ENCODE measurements at places on chromosomes 1 and 21.

- no peak for DNase-seq
These were observed 10.0 kb upstream of the OTUD3 start for GRCh38 chr1:19872190-19872589.

- DNase-seq: no peak
These were observed 6.1 kb downstream of the WNT2B start for GRCh38 chr1:112514901-112515300.

GRCh38 chr1:225828706-225829345 lies 18.9 kb downstream of the EPHX1 start:
- DNase-seq: peak; percentile 23

- DNase-seq: no peak
These were observed 38.3 kb upstream of the CD46 start for GRCh38 chr1:207713529-207713928.

GRCh38 chr1:202692959-202693555 lies 17.2 kb downstream of the SYT2 start:
- peak; percentile 80 for DNase-seq

DNA sequence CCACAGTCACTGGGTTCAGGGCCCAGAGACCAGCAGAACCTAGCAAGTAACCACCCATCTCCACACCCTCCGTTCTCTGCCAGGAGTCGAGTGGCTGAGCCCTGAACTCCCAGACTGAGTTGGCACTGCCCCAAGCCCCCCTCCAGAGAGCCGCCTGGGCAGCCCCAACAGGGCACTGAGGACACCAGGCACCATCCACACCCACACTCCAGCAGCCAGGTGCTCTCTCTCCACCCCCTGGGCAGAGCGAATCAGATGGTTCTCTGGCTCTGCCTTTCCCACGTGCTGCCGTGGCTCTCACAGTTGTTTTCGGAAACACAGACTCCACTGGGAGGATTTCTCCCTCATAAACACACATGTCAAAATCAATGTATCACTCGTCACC lies 13.6 kb downstream of the WDR4 start:
- no peak for DNase-seq

GRCh38 chr1:21292984-21293536 lies 2.8 kb upstream of the ECE1 start:
- DNase-seq: no peak

GRCh38 chr1:193185211-193185610 lies 1.2 kb downstream of the B3GALT2 start:
- no peak for DNase-seq

- DNase-seq: no peak
These were observed 43.9 kb downstream of the PIGK start for GRCh38 chr1:77175230-77175844.

- DNase-seq: no peak
These were observed 22.1 kb upstream of the PSMB2 start for GRCh38 chr1:35663434-35663833.

DNA sequence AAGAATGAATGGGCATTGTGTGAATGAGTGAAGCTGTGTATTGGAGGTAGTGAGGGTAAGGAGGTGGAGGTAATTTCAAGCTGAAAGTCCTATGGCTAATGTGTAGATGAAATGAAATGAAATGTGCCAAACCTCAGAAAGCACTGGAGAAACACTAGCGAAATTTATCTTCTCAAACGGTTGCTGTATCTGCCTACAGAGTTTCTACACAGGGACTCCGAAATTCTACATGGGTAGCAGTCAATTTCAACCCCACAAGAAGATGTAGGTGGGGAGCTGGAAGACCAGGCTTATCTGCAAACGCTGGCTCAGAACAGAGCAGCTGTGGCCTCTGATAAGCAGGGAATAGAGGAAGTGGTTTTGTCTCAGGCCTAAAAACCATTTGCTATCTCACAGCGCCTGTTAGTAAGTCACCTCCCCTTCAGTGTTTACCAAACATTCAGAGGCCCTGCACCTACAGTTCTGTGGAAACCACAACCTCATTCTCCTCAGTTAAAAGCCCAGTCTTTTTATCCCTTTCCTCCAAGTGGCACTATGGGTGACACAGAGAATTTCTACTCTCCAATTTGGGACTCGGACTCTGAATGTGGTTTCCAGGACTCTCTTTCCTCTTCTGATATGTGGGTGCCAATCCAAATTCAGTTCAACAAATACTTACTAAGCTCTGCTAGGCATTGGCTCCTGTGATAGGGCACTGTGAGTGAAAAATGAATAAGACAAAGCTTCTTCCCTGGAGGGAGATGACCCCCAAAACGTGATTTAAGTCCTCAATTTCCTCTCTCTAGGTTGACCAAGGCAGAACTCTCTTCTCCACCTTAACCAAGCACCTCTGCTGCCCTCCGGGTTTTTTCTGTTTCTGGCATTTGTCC lies 17.2 kb upstream of the SLAMF6 start:
- DNase-seq: no peak

DNA sequence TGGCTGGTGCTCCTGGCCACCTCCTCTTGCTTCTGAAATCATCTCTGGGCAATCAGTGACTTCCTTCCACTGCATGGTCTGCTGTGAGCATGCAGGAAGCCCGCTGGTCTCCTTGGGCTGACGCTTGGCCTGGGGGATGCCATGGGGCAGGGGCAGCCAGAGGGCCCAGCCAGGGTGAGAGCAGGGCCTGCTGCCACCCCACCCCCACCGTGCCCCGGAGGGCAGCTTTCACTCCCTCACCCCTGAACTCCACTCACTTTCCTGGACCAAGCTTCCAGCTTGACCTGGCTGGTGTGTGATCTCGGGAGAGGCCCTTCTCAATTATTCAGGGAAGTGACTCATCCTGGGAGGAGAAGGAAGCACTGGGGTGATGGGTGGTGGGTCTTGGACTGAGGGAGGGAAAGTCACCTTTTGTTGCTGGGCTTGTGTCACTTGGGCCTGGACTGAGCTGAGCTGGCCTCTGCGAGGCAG lies 270.2 kb upstream of the CSF3R start:
- peak; percentile 22 for DNase-seq

DNA sequence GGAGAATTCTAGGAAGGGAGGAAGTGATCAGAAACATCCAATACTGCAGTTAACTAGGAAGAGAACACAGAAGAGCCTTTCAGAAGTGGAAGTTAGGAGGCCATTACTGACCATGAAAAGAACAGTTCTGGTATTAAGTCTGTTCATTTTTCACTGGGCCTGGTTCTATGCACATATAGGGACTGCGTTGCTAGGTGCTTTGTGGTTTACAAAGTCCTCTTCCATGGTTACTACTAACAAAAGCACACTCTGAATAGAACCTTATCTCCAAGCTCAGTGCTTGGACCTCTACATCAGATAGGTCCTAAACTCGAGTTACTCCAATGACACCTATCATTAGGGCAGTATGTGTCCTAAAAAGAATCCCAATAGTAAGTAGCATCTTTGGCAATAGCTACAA lies 75.4 kb downstream of the RPAP2 start:
- no peak for DNase-seq

DNA sequence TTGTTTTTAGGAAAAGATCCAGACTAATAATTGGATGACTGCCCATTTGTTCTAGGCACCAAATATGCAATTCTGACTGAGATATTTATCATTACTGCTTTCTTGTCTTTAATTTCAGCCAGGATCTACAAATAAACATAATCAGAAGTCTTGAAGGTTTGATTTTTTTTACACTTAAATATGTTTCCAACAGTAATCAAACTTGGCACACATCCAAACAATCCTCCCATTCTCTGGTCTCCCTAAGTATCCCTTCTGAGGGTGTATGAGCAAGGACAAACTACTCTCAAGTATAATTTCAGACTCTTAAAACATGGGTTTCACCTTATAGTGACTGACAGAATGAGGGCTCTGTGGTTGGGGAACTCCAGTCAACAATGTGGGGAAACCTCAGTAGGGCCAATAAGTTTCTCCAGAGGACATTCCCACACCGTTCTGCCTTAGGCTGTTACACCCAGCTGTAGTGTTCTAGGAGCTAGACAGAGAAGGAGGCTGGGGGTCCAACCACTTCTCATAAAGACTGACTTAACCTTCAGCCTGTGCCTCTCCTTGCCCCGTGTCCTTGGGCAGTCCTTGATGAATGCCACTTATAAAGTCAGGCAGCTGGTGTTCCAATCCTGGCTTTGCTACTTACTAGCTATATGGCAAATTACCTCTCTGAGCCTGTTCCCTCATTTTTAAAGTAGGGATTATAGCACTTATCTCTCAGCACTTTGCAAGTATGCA lies 1.5 kb upstream of the PALMD start:
- DNase-seq: no peak

GRCh38 chr1:238469146-238469631 lies 578.5 kb upstream of the ZP4 start:
- no peak for DNase-seq

DNA sequence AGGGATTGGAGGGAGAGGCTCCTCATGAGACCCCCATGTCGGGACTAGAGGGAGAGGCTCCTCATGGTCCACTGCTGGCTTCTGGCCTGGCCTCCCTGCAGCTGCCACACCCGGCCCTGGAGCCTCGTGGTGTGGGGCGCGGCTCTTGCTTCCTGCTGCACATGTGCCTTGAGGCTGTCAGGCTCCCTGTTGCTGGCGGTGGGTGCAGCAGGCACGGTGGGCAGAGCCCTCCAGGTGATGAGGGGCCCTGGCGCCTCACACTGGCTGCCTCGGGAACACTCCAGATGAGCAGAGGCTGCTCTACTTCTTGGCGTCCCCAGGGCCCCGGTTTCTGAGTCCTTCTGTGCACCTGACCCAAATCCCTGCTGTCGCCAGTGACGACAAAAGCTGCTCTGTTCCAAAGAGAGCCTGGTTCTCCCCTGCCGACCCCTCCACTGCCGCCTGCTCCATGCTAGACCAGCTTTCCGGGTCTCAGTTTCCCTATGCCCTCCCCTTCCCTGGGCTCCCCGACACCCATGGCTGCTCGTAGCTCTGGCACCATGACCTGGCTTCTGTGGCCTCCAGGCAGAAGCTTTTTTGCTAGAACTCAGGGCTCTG lies 9.7 kb upstream of the ATAD3B start:
- no peak for DNase-seq

GRCh38 chr1:206896261-206896660 lies 982 bp upstream of the IL24 start:
- DNase-seq: no peak

GRCh38 chr1:150560576-150561253 lies 11.5 kb downstream of the ADAMTSL4 start:
- no peak for DNase-seq

- peak; percentile 88 for DNase-seq
These were observed 13.2 kb upstream of the EPS8L3 start for GRCh38 chr1:109776911-109777310.

DNA sequence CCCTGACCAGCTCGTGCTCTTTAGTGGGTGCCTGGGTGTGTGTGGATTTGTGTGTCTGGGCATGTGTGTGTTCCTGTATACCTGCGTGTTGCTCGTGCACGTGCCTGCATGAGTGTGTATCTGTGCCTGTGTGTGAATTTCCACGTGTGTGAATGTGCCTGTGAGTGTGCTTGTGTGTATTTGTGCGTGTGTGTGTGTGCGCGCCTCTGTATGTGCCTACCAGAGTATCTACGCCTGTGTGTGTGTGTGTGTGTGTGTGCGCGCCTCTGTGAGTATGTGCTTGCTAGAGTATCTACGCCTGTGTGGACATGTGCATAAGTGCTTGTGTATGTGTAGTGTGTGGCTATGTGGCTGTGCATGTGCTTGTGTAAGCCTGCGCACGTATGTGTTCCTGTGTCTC lies 691 bp upstream of the SELENBP1 start:
- DNase-seq: no peak

DNA sequence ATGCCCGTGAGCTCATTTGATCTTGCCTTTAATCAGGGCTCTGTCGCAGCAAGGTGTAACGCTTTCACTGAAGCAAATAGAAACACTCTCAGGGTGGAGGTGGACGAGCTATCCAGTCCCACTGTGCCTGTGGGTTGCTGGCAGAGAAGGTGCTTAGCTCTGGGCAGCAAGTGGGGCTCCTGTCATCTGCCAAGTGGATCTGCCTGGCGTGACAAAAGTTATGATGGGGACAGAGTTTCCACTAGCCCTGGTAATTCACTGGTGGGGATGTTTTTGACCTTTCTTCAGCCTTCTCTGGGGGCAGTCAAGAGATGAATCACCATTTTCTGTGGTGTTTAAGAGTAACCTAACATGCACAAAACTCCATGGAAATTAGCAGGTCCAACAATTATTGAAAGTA lies 71.3 kb upstream of the EDEM3 start:
- DNase-seq: no peak

- DNase-seq: no peak
These were observed 144.0 kb upstream of the NRIP1 start for GRCh38 chr21:15208786-15209185.

- DNase-seq: no peak
These were observed 66.7 kb downstream of the MAGI3 start for GRCh38 chr1:113456967-113457366.
